Osteocyte (in vitro differentiated cells): ENCODE measurements at places on chromosomes 5 and 9.

DNA sequence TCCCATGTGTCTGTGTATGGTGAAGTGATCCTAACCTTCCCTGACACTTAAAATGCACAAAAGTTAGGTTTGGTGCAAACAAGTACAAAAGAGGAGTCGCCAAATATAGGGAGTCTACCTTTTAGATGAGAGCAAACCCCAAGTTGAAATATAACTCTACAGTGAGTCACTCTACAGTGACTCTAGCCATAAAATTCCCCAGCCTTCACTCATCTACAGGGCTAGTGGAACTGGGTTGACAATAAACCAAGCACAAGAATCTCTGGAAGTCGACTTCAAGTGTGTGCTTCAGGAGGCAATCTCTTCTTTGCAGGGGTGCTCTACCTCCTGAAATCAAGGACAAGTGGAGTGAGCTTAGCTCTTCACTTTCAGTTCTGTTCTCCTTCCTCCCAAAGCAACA is 3.3 kb downstream of the SHISAL2B start:
- DNase-seq: no peak

GRCh38 chr5:124962735-124963134 is 216.3 kb upstream of the ZNF608 start:
- no peak for DNase-seq

DNA sequence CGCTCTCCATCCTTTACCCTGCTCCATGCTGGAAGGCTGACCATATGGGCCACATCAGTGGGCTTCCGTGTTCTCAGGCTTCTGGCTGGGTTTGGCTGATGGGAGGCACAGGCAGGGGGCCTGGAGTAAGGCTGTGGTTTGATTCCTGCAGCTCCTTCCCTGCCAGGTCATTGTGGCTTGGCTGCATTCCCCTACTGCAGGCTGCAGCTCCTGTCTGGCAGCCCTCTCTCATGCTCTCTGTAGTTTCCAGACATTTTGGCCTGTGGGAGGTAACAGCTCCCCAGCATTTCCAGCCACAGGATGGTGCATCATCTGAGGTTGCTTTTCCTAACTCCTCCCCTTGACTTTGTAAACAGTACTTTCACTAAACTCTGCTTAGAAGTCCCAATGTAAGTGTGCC is 102.0 kb upstream of the PTPN3 start:
- DNase-seq: no peak

GRCh38 chr5:114192108-114192507 is 169.8 kb upstream of the KCNN2 start:
- DNase-seq: no peak

DNA sequence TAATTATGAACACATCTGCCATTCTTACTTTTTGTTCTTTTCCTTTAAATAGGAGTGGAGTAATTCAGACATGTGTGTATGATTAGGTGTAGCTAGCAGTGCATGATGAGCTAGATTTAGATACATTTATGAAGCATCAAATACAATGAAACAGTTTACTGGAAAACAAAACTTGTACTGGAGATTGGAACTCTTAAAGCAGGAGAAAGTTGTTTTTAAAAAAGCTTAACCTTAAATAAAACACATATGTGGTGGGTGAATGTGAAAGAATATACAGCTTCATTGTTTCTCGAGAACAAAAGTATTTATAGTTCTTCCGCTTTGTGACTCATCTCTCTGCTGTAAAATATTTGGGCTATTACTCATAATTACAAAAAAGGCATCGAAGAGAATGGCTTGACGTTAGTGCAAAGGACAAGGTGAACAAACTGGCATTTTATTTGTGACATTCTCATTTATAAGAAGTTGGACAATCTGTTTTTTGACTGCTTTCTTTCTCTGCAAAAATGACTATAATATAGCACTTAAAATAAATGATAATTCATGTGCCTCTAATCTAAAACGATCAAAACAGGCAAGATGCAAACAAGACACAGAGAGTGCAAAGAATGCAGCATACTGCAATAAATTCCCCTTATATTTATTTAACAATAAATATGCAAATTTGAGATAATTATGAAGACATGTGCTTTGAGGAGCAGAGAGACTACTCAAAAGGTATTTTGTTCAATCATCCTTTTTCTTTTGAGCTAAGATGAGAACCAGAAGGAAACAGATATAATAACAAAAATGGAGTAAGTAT is 478.8 kb downstream of the CETN3 start:
- DNase-seq: no peak
